Activated B cell treated with CpG ODN at 0.5 μM for 24 hours (primary cell): ENCODE measurements at places on chromosomes 1 and 21. TPM values are rescaled to one million over a fixed set of nuclear protein-coding genes. Genes with fewer than 3 reads are reported as not detected.

GRCh38 chr1:94743862-94744261, 76.3 kb upstream of the SLC44A3 start:
- DNase-seq: no peak

DNA sequence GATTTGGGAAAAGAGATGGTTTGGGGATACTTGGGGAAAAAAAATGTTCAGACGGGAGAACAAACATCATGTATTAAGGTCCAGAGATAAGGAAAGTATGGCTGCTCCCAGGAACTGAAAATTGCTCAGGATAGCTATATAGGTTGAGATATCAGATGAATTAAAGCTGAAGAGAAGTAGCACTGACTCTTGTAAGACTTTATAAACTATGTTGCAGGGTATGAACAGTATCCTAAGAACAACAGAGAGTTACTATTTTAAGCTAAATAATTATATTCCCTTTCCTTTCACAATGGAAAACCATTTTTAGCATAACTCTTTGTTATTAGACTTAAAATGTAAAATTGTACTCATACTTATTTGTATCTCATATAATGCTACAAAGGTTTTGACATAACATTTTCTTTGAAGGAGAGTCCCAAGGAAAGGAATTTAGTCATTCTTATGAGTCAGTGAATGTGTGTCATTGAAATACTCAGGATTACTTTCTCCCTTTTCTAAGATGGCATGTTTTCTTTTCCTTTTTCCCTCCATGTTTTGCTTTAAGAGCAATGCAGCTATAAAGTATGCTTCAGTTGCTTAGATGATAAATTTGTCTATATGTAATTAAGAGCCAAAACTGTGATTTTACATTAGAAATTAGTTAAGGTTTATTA, 139.4 kb upstream of the KIAA1614 start:
- DNase-seq: no peak

- no peak for DNase-seq
These were observed 146.6 kb downstream of the TLR5 start for GRCh38 chr1:222996310-222996975.

DNA sequence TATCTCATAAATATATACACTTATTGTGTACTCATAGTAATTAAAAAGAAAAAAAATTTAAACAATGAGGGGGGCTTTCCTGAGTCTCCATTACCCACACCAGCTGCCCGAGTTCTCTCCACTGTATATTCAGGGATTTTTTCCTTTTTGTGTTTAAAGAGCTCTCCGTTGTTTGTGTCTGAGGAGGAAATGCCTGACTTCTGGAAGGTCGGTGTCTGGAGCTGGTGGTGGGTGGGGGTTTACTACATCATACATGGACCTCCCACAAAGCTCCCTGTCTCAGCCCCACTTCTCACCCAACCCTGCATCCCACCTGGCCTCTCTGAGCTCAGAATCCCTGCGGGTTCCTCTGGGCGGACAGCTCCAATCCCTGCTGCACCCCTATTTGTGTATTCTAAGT, 64.1 kb upstream of the ETV3 start:
- no peak for DNase-seq

- no peak for DNase-seq
These were observed 265.0 kb downstream of the NPHP4 start for GRCh38 chr1:5727191-5727590.

Gene VHLL
- total RNA-seq: not detected in 2 replicates
